ENCODE measurements at places on chromosomes 5 and 9. TPM values are rescaled to one million over a fixed set of nuclear protein-coding genes. Genes with fewer than 3 reads are reported as not detected.
A peak's percentile ranks its signal among the peaks of the same experiment; 100 is the strongest.

PDZD2 gene
- 0.53 TPM for total RNA-seq

PCDHB9 gene
- total RNA-seq, result 0.18 TPM

OBP2A gene
- total RNA-seq, result not detected

CWC27 gene
- 10.9 TPM for total RNA-seq

DNA sequence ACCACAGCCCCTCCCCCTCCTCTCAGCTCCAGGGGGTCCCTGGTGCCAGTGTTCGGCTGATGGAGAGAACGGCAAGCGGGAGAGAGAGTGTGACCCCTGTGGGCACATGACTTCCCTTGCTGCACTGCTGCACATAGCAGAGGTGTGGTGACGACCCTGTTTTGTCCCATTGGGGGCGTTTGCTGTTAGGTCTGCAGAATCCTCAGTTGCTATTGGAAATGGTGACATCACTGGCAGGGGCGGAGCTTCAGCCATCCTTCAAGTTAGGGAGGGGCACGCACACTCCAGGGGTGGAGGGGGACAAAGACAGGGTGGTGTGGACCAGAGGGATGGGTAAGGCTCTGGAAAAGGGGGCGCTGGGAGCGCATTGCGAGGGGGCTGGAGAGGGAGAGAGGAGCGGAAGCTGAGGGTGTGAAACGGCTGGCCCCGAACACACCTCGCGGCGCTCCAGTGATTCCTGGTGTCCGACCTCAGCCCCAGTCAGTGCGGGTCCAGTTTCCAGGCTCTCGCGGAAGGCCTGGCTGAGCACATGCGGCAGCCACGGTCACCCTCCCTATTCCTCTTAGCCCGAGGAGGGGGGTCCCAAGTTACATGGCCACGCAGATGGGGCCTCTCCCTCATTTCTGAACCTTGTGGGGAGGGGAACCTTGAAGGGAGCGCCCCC is 764 bp upstream of the GRIN1 start:
- no peak for DNase-seq

DNA sequence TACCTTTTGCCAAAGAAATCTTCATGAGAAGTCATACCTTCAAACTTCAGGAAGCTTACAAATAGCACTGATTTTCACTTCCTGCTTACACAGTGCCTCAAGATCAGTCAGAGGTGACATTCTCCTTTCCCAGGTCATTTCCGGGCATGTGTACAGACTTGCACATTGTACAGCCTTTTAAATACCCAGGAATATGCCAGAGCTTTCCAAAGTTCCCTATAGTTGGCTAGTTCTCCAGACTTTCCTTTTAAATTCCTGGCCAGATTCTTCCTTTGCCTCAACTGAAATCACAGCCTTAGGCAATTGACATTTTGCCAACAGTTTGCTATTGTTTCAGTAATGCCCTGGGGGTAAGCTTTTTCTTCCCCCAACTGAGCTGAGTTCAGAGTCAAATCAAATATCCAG is 47.2 kb downstream of the RFX3 start:
- DNase-seq, result no peak

DNA sequence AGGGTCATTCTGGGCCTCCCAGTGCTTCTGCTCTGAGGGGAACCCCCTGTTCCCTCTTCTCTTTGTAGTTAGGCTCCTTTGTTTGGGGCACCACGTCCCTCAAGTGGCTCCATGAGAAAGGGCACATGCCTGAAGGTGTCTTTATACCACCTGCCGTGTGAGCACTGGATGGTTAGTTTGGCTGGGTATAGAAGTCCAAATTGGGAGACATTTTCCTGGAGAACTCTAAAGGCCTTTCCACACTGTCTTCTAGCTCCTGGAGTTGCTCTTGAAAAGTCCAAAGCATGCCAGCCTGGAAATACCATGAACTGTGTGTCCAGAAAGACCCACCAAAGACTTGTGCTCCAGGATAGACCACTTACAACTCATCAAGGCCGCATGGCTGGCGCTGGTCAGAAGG is 11.1 kb upstream of the CCDC187 start:
- no peak for DNase-seq

- DNase-seq, result no peak
Measured at GRCh38 chr5:161546095-161546469, 443 bp downstream of the GABRB2 start.

DNA sequence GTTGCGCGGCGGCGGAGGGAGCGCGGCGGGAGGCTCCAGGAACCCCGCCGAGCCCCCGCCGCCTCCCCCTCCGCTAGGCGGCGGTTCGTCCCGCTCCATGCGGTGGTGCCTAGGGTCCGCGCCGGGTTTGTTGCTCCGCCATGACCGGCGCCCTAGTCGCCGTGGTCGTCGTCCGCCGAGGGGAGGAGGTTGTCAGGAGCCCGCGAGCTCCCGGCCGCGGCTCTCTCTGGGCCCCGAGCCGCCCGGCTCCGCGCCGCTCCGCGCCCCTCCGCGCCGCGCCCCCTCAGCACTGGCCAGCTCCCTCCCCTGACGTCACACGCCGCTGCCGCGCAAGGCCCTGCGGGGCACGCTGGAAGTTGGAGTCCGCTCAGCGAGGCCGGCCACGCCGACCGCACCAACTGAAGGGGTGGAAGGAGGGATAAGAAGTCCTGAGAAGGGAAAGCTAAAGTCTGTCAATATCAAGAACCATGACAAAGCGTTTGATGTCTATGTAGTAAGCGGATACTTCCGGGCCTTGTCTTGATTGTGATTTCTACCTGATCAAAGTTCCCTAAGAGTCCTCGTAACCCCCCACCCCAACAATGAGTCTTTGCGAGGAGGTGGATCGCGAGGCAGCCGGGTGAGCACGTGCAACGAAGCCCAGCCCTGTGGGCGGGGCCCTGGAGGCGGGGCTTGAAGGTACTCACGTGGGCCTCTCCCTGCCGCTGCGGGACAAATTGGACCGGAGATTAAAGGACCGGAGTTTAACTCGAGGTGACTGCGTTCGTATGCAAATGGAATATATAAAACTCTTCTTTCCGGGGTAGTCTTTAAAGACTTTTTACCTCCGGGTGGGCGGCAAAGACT is at the start of gene NR6A1:
Gene NR6A1 (minus strand): TSS at position 291 of the 846 bp plus-strand sequence.
- peak; percentile 95 for DNase-seq

- DNase-seq, result no peak
Measured at GRCh38 chr9:113991714-113992113, 86.4 kb downstream of the AMBP start.

- peak; percentile 85 for DNase-seq
Measured at GRCh38 chr5:133111299-133111698, 59.5 kb downstream of the HSPA4 start.

GRCh38 chr5:95746722-95747679 is 15.9 kb downstream of the RHOBTB3 start:
- DNase-seq, result no peak

DNA sequence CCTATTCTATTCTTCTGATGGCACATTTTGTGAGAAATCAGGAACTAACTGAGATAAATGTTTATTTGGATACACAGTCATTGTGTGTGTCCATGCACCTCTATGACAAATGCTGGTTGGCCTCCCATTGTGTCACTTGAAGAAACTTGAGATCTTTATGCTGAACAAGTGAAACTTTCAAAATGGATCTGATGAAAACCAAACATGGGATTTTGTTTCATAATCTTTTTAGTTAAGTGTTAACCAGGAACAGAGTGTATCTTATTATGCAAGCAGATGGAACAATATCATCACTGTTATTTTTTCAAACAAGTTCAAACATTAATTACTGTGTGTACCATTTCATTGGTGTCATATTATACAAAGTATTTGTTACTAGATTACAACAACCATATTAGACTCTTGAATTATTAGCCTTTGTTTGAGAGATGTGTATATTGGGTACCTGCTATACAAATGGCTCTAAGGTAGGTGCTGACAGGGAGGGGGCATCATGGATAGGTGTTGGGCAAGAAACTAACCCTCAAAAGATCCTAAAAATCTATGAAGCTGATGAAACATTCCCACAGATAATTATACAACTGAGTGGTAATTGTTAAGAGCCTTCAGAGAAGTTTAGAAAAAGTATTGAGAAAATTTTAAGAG is 159.8 kb downstream of the PALM2AKAP2 start:
- no peak for DNase-seq

DNA sequence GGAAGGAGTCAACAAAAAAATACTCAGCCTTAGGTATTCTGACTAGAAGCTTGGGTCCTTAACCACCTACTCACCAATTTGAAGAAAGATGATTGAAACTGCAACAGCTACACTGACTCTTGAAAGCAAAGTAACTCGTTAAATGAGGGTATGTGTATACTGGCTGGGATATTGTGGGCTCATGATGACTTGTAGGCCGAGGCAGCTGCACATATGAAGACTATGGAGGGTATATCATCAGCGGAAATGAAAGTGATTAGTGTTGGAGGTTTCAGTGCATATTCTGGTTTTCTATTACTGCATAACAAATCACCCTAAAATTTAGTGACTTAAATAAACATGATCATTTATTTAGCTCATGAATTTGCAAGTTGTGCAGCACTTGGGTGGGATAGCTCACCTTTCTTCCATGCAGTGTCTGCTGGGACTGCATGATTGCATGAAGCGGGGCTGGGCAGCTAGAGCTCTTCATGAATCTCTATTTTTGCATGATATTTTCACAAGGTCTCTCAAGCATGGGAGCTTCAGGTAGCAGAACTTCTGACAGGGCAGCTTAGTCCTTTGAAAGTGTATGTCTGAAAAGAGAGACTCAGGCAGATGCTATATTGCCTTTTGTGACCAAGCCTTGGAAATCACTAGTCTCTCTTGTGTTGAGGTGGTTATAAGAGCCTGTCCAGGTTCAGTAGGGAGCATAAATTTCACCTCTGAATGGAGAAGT is 96.1 kb upstream of the CDKN2B start:
- no peak for DNase-seq

DNA sequence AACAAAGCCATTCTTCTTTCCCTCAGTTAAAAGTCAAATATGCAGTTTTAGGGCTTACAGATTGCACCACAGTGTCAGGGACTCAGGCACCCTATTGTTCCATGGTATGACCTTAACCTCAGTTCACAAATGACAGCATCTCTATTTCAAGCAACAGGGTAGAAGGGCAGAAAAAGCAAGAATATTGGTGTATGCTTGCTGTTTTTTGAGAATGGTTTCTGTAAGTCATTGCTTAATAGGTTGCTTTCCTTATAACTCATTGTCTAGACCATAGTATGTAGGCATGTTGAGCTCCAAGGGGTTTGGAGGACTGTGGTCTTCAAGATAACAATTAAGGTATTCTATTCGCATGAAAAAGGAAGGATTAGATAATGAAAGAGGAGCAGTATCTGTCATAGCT is 183.5 kb upstream of the EDIL3 start:
- no peak for DNase-seq

GRCh38 chr9:87792831-87793288 is 66.9 kb downstream of the CTSL start:
- peak; percentile 16 for DNase-seq

Data from Peyer's patch (tissue), 4 donors.